Central memory CD4-positive, alpha-beta T cell (primary cell): ENCODE measurements at places on chromosomes 5 and 9.

DNA sequence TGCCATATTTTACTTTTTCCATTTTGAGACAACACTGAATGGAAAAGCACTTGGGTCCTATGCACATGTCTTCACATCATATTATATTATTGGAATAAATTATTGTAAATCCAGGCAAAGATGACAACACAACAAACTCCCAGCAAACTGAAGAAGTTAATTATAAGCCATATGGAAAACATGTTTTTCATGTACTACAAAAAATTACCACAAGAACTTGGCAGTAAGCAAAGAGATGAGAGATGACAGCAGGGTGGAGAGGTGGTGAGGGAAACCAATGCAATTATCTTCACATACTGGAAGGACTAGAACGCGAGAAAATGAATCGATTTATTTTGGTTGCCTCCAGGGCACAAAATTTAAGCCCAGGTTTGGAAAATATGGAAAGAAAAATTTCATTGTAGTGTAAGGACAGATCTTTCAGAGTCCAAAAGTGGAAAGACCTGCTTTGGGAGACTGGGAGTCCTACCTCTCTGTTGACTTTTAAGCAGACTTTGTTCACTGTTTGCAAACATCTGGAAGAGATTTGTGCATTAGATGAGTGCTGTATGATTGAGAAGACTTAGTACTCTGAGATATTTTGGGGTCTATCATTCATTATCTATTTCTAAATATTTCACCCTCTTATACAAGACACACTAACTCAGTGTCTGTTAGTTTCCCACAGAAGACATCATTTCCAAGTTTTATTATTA is 138.0 kb downstream of the TMEM232 start:
- DNase-seq, result no peak

DNA sequence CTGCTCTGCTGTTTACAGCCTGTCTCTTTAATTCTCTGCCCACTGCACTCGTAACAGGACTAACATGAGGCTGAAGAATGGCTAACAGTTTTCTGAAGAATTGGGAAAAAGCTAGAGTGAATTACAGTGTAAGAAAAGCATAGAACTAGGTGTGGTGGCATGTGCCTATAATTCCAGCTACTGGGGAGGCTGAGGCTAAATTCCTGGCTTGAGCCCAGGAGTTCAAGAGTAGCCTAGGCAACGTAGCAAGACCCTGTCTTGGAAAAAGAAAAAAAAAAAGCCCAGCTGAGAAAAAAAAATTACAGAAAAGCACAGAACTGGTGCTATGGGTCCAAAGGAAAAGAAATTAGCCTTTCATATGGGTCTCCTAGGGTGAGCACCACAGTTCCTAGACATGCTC is 13.9 kb upstream of the UHRF2 start:
- DNase-seq, result no peak

DNA sequence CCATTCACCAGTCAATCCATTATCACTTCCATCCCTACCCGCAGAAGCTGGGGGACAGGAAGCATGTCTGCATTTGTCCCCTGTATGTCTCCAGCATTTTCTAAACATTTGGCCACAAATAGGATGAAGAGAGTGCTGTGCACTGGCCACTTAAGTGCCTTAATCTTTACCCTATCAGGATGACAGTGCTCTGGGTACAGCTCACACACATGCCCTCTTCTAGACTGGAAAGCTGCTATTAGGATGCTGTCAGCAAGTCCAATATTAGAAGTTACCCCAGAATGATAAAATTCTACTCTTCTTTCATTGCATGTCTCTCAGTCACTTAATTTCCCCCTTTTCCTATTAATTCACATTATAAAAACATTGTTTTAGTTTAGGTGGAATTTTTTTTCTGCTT is 168.4 kb downstream of the RASEF start:
- DNase-seq, result no peak

- DNase-seq, result no peak
These were observed 1.0 kb upstream of the DAB2IP start for GRCh38 chr9:121650217-121651007.

DNA sequence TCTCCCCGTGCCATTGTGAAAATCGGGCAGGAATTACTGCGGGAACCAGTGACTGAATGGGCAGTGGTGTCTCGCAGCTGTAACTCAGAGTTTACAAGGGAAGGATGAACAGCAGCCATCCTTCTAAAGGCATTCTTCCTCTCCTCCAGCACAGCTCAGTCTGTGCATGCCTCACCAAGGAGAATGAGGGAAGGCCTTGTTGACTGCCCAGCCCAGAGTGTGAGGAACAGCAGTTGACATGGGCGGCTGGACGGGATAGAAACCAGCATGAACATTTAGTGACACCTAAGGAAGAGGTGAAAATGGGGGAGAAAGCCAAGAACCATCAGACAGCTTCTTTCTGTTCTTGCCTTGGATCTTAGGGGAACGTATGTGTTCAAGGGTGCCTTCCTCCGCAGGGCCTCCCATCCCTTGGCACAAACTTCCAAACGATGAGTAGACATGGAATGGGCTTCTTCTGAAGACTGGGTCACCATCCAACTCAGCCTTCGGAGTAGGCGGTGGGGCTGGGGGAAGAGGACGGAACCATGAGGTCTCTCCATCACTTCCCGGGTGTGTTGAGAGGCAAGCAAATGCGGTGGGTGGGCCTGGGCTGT is 887 bp upstream of the PDE8B start:
- DNase-seq, result no peak

GRCh38 chr5:132353486-132353995 is 16.0 kb upstream of the SLC22A5 start:
- no peak for DNase-seq

DNA sequence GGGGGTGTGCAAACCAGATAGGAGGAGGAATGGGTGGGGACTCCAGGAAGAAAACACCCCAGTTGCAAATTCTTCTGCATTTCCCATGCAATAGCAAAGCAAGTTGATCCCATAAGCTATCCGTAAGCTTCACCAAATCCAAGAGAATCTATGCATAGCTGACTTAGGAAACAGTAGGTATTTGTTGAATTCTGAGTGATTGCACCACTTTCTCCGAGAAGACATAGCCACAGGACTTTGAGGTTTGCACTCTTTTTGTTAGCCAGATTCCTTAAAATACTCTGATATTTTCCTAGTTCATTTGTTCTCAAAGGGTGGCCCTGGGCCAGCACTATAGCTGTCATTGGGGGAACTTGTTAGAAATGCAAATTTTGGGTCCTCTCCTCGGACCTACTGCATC is 271.9 kb downstream of the SLIT3 start:
- no peak for DNase-seq

- peak; percentile 19 for DNase-seq
These were observed 62.1 kb upstream of the FANCC start for GRCh38 chr9:95379630-95380029.

DNA sequence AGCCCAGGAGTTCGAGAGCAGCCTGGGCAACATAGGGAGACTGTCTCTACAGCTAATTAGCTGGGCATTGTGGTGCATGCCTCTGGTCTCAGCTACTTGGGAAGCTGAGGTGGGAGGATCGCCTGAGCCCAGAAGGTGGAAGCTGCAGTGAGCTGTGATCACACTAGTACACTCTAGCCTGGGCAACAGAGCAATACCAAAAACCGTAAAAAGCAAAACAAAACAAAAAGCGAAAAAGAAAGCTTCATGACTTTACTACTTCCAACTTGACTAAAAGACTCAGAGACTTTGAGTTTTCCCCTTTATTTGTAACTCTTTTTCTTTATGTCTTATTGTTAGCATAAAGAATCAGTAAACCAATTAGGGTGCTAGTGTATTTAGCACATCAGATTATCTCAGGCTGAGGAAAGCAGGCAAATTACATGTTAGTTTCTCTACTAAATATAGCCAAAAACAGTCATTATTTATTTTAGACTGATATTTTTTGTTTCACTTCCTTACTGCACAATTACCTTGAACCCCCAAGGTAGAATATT is 5.4 kb downstream of the RAD17 start:
- DNase-seq, result no peak

DNA sequence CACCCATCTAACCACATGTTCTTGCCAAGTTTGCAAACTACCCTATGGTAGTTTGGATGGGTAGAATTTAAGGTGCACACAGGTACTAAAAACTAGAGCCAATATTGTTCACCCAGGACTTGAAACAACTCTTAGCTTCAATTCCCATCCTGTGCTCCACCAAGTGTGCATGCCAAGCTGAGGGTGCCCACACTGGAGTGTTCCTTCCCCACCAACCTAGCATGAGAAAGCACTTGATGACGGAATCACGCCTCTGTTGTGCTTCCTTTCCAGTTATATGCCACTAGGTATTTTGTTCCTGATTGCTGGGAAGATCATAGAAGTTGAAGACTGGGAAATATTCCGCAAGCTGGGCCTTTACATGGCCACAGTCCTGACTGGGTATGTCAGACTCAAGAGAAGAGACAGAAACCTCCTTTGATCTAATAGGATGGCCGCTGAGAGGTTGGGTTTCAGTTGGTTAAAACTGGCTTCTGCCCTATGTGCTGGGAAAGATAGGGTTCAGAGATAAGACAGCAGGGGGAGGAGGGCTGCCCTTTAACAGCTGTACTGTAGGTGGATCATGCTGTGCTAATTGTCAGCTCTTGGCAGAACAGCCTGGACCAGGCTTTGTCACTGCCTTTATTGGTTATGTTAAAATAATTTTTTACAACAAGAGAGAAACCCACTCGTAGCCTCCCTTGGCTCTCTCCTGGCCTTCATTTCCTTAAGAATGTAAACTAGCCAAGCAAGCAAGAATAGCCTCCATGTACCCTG is 83.5 kb downstream of the SLC1A1 start:
- no peak for DNase-seq

- DNase-seq, result no peak
These were observed 35.0 kb upstream of the LIFR start for GRCh38 chr5:38591523-38591849.

- no peak for DNase-seq
These were observed 8.9 kb upstream of the TLE4 start for GRCh38 chr9:79562749-79563386.

DNA sequence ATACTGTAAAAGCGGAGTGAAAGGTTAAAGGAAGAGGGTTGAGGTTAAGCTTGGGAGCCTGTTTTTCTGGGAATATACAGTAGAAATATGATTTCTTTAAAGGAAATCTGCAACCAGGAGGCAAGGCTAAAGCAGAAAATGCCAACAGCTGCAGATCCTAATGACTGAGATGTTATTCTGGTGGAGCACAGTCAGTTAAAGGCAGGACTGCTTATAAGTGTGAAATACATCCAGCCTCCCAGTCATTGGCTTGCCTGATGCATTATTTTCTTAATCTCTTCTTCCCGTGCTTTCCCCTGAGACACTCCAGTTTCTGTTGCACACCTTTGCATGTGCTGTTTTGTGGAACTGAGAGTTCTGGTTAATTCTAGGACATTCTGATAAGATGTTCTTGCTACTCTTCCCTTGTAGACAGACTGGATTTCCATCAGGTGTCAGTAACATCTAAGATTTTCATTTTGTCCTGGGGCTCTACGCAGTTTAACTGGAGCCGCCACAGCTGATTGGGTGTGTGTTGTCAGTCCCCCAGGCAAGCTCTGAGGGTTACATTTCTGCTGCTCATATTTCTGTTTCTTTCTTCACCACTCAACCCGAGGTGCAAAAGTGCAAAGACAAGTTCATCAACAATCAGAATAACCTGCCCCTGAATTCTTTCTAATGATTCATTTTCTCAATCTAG is 44.4 kb downstream of the CAST start:
- DNase-seq, result no peak

DNA sequence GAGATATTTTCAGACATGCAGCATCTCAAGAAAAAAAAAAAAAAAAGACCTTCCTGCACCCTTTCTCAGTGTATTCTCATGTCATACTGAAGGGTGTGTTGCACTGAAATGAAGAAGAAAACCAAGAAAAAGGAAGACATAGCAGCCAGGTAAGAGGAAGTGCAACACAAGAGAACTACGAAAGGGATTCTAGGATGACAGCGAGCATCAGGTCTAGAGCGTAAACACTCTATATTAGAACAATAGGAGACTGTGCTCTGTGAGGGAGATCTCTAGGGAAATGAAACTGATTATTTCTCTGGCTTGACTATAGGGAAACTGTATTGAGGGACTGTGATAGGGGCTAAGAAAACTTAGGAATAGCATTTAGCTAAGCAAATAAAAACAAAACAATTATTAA is 30.0 kb downstream of the BTF3 start:
- no peak for DNase-seq

- DNase-seq, result no peak
These were observed 94.4 kb upstream of the MAP1B start for GRCh38 chr5:72012906-72013305.

GRCh38 chr5:180168758-180169157 is 40.3 kb downstream of the RASGEF1C start:
- DNase-seq, result no peak

DNA sequence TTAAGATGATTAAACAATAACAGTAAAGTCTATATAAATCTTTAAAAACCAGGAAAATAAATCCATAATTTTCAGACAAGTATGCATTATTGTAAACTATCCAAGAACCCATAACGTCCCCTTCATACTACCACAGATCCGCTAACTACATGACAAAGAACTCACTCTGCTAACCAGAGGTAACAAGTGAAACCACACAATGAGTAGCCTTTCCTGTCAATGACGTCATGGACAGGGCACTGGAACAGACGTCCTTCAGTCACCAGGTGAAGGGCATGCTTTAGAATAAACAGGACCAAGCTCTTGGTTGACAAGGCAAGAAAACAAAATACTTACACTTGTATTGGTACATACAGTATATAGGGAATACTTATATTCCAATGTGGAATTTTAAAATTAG is 45.2 kb downstream of the RNF130 start:
- no peak for DNase-seq

GRCh38 chr5:20323323-20323722 is 335.3 kb upstream of the CDH18 start:
- no peak for DNase-seq

- no peak for DNase-seq
These were observed 85.9 kb upstream of the SIMC1 start for GRCh38 chr5:176152191-176152929.

DNA sequence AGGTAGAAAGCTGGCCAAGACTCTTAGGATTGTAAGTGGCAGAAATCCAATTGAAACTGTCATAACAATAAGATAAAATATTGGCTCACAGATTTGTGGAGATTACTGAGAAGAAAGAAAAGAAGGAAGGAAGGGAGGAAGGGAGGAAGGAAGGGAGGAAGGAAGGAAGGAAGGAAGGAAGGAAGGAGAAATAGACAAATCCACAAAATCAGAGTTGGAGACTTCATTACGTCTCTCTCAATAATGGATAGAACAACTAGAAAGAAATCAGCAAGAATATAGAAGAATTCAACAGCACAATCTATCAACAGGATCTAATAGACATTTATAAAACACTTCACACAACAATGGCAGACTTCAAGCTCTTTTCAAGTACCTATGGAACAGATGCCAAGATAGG is 17.9 kb upstream of the PAM start:
- no peak for DNase-seq
